ENCODE measurements at places on chromosomes 6 and 20.

DNA sequence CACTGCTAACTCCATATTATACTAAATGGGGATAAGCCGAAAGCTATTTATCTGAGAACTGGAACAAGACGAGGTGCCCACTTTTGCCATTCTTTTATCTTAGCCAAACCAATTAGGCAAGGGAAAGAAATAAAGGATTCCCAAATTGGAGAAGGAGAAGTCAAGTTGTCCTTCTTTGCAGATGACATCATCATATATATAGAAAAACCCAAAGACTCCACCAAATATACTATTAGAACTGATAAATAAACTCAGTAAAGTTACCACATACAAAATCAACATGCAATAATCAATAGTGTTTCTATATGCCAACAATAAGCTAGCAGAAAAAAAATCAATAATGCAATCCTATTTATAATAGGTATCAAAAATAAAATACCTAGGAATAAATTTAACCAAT lies 570.3 kb upstream of the EPHA7 start:
- DNase-seq, result no peak

GRCh38 chr20:39853050-39853449 lies 836.0 kb downstream of the MAFB start:
- no peak for DNase-seq

GRCh38 chr6:39948199-39948791 lies 14.0 kb upstream of the MOCS1 start:
- DNase-seq, result no peak

- DNase-seq, result no peak
Observed at GRCh38 chr20:14828459-14828858, 491.0 kb upstream of the FLRT3 start.

DNA sequence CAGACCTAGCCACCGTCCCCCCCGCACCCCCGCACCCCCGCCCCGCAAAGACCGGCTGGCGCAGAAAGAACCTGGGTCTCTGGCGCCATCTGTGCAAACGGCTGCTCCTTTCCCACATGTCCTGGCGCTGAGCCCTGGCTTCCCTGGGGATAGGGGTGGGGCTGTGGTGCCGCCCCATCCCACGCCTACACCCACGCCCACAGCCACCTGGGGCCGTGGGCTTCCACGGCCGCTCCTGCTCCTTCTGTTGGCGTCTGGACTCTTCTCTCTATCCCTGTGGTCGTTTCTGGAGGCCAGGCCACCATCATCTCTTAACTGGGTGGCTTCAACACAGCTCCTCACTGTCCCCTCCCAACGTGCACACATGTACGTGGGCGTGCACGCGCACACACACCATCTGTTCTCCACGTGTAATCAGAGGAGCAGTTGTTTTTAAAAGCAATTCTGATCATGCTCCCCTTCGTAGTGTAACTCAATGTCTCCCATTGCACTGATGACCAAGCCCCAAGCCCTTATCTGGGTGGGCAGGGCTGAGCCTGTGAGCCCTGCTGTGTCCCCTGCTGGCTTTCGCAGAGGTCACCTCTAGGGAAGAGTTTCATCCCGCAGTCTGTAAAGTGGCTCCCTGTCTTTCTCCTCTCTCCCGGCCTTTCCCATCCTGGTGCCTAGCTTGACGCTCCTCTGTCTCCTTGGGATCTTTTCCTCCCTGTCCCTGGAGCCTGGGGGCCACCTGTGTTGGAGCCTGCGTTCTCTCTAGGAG lies 31.9 kb upstream of the FAM83D start:
- no peak for DNase-seq

DNA sequence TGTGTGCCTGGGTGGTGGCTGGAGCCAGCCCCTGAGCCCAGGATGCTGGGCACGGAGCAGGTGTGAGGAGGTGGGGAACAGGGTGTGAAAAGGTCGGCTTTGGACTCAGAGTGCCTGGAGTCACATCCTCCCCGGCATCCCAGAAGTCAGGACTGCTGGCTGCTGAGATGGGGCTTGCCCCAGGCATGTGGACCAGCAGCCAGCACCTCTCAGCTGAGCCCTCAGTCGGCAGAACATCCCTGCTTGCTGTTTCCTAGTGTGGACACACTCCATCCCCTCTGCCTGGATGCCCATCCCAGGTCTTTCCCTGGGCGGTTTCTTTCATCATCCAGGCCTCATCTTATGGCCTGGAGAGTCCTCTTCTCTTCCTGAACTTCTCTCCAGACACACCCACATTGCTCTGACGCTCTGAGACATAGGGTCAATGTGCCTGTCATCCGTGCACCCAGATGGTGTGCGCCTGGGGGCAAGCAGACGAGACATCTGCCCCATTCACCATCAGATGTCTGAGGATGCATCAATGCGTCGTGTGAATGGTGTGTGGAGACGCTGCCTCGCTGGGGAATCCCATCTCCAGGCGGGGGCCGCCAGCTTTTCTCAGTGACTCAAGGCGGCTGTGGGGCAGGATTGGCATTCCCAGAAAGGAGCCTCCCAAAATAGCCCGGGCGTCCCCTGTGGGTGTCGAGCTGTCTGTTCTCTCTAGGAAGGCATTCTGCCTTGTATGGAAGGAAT lies 104.2 kb downstream of the SYCP2 start:
- DNase-seq, result no peak

All from stimulated activated CD4-positive, alpha-beta T cell treated with anti-CD3 and anti-CD28 coated beads, Interleukin-1b, Interleukin-23, amount 100 ng/mL, for 1 hour (primary cell).